ENCODE measurements at places on chromosomes 11 and 22. TPM values are rescaled to one million over a fixed set of nuclear protein-coding genes. Genes with fewer than 3 reads are reported as not detected.

The CHRDL2 gene
- not detected for total RNA-seq

The CABP4 gene
- not detected for total RNA-seq

The PRR33 gene
- not detected for total RNA-seq

The ARVCF gene
- 55.3 TPM for total RNA-seq

The GAB4 gene
- not detected for total RNA-seq

The RNASEH2C gene
- total RNA-seq, result 51.7 TPM

The HEPN1 gene
- not detected for total RNA-seq

The C11orf87 gene
- total RNA-seq, result 0.33 TPM

DNA sequence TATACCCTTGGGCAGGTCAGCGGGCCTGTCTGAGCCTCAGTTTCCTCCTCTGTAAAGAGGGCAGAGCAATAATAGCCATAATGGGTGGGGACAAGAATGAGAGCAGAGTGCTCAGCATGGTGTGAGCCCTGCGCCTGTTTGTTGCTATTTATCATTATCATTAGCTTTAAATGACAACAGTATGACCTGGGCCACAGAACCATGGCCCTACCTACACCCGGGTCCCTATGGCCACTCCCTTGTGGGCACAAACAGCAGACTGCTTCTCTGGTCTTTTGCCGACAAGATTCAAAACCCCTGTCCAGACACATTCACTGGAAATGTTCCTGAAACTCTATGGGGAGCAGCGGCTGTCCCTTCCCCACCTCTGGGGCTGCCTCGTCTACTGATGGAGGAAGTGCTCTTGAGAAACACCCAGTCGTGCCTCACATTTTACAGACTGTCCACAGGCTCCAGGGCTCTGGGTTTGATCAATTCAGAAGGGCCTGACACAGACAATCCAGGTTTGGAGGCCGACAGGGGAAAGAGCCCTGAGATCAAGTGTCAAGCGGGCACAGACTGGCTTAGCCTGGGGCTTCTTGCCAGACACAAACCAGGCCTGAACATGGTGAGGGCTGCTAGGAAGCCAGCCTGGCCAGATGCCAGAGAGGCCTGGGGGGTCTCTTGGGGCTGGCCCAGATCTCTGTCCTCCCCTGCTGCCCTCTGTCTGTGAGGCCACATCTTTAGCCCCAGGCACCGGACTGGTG is 112.5 kb upstream of the CD82 start:
- no peak overlapping the region for H3K27ac ChIP-seq
- H3K4me3 ChIP-seq, result no peak overlapping the region

- no peak for DNase-seq
- peak overlapping the region; percentile 7 for H3K27ac ChIP-seq
- H3K27me3 ChIP-seq, result peaks cover 3% of the 10 kb centered on the region
Observed at GRCh38 chr11:40186437-40187263, 1272.8 kb downstream of the LRRC4C start.

DNA sequence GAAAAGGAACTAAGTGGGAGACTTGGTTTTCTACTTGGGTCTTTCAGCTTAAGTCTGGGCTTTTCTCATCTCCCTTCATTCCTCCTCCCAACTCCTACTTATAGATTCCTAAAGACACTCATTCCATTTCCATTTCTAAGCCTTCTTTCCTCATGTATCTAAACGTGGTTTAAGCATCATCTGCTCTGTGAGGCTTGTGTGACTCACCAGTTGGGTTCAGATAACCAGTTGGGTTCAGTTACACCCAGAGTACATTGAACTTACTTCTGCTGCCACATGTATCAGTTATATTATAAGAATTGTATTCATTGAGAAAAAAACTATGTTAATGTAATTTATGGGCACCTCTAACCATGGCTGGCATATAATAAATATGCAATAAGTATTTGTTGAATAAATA is 831.2 kb upstream of the CCDC90B start:
- H3K27ac ChIP-seq, result no peak overlapping the region
- H3K36me3 ChIP-seq, result no peaks in the 10 kb centered on the region
- DNase-seq, result no peak

- no peaks in the 10 kb centered on the region for H3K27me3 ChIP-seq
- no peak overlapping the region for H3K27ac ChIP-seq
- no peak overlapping the region for H3K4me3 ChIP-seq
Observed at GRCh38 chr11:2576549-2576948, 123.2 kb downstream of the KCNQ1OT1 start.

GRCh38 chr11:88790182-88790581 is 275.6 kb downstream of the GRM5 start:
- peaks cover 18% of the 10 kb centered on the region for H3K27me3 ChIP-seq
- DNase-seq, result no peak
- H3K4me3 ChIP-seq, result no peak overlapping the region
- no peaks in the 10 kb centered on the region for H3K4me1 ChIP-seq

- peak overlapping the region; percentile 82 for H3K27ac ChIP-seq
- peaks cover 26% of the 10 kb centered on the region for H3K4me1 ChIP-seq
- H3K27me3 ChIP-seq, result no peaks in the 10 kb centered on the region
- H3K36me3 ChIP-seq, result peaks cover 31% of the 10 kb centered on the region
Observed at GRCh38 chr22:40258501-40258915, 80.8 kb downstream of the TNRC6B start.

DNA sequence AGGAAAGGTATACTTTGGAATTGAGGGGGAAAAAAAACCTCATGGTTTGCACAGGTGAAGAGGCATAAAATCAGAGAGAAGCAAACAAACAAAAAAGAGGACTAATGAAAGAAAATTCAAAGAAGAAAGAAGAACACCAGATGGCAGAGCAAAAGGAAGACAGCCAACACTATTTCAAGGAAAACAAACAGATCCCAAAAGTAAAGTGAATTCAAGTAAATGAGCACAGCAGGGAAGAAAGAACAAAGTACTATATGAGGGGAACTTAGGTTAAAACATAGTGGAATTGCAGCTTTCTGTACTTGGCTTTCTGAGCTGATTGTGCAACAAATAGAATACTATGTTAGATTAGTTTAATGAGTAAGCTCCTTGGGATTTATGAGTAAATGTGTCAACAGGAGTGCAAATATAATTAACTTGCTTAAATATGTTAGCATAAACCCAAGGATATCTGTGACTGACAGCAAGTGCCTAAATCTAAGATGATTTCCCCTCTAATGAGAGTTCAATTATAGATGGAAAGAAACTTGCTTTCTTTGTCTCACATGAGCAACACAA is 404.6 kb upstream of the CNTN5 start:
- no peak overlapping the region for H3K4me3 ChIP-seq
- H3K27me3 ChIP-seq, result no peaks in the 10 kb centered on the region
- no peaks in the 10 kb centered on the region for H3K36me3 ChIP-seq
- DNase-seq, result no peak

- peak overlapping the region; percentile 39 for H3K27ac ChIP-seq
- no peaks in the 10 kb centered on the region for H3K36me3 ChIP-seq
- no peaks in the 10 kb centered on the region for H3K27me3 ChIP-seq
- no peak overlapping the region for H3K4me3 ChIP-seq
Observed at GRCh38 chr11:73157101-73158010, 15.2 kb upstream of the FCHSD2 start.

DNA sequence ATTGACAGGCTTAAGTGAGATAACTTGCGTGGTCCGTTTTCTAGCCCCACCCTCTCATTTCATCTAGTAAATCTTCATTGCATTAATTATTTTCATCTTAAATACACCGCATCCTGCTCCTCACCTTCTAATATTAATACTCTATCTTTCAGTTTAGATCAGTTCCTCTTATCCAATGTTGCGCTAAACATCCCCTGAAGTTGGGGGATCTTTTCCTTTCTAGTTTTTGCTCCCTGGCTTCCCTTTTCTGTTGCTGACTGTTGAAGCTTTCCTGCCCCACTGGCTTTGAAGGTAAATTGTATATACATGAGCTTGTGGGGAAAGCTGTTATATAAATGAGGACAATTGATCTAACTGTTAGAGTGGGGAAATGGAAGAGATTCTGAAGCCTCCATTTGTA is 7.2 kb downstream of the CAT start:
- H3K27me3 ChIP-seq, result no peaks in the 10 kb centered on the region
- H3K4me1 ChIP-seq, result peaks cover 22% of the 10 kb centered on the region
- no peak for DNase-seq
- no peak overlapping the region for H3K27ac ChIP-seq

GRCh38 chr11:78641541-78641940 is 66.9 kb upstream of the NARS2 start:
- no peak overlapping the region for H3K4me3 ChIP-seq
- peaks cover 6% of the 10 kb centered on the region for H3K4me1 ChIP-seq
- H3K36me3 ChIP-seq, result no peaks in the 10 kb centered on the region
- DNase-seq, result no peak

DNA sequence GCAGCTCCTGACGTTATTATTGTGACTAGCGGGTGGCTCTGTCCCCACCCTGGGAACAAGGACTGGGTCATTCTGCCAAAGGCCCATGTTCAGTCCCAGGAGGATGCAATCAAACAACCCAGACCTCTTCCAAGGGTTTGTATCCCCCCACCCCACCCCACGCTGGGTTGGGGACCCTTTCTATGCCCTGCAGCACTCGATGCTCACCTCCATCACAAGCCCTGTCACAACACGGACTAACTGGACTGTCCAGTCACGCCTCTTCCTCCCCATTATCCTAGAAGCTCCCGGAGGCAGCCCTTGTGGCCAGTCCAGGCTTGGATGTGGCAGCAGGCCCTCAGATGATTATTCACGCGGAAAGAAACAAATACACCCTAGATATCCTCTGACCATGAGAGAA is 3.7 kb downstream of the SHANK2 start:
- H3K4me3 ChIP-seq, result peak overlapping the region; percentile 87
- peaks cover 52% of the 10 kb centered on the region for H3K4me1 ChIP-seq
- no peak for DNase-seq
- H3K36me3 ChIP-seq, result peaks cover 4% of the 10 kb centered on the region

- no peaks in the 10 kb centered on the region for H3K27me3 ChIP-seq
- H3K36me3 ChIP-seq, result peaks cover 1% of the 10 kb centered on the region
- DNase-seq, result no peak
- H3K27ac ChIP-seq, result no peak overlapping the region
- no peak overlapping the region for H3K4me3 ChIP-seq
- peaks cover 11% of the 10 kb centered on the region for H3K4me1 ChIP-seq
Observed at GRCh38 chr11:95123556-95123955, 33.9 kb downstream of the ENDOD1 start.

GRCh38 chr11:83310718-83311117 is 24.6 kb upstream of the CCDC90B start:
- H3K36me3 ChIP-seq, result no peaks in the 10 kb centered on the region
- H3K4me1 ChIP-seq, result no peaks in the 10 kb centered on the region
- no peak for DNase-seq
- H3K27ac ChIP-seq, result no peak overlapping the region

DNA sequence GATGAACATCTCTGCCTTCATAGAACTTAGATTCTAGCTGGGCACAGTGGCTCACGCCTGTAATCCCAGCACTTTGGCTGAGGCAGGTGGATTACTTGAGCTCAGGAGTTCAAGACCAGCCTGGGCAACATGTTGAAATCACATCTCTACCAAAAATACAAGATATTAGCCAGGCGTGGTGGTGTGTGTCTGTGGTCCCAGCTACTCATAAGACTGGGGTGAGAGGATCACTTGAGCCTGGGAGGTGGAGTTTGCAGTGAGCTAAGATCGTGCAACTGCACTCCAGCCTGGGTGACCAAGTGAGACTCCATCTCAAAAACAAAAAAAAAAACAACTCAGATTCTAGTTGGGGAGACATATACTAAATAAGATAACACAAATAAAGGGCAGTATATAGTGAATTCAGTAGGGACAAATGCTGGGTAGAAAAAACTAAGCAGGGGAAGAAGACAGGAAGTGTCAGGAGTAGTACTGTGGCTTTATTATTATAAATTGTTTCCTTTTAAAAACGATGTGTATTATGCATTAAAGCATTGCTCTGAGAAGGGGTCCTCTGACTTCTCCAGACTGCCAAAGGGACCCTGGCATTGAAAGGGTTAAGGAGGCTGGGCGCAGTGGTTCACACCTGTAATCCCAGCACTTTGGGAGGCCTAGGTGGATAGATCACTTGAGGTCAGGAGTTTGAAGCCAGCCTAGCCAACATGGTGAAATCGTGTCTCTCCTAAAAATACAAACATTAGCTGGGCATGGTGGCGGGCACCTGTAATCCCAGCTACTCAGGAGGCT is 46.7 kb downstream of the PACS1 start:
- H3K36me3 ChIP-seq, result no peaks in the 10 kb centered on the region
- DNase-seq, result no peak
- H3K27ac ChIP-seq, result no peak overlapping the region
- H3K4me3 ChIP-seq, result no peak overlapping the region
- no peaks in the 10 kb centered on the region for H3K27me3 ChIP-seq
- H3K4me1 ChIP-seq, result peaks cover 55% of the 10 kb centered on the region

- H3K27ac ChIP-seq, result no peak within 1 kb of the TSS
- no peak within 1 kb of the TSS for H3K4me3 ChIP-seq
- H3K27me3 ChIP-seq, result peaks cover 47% of the 10 kb centered on the region
- H3K36me3 ChIP-seq, result no peaks in the 10 kb centered on the region
- DNase-seq, result no peak
Observed at GRCh38 chr22:26617271-26618199, at the start of gene CRYBB1. CRYBB1 (minus strand) TSS chr22:26618027; CDS start chr22:26616319, 1,708 bp downstream.

DNA sequence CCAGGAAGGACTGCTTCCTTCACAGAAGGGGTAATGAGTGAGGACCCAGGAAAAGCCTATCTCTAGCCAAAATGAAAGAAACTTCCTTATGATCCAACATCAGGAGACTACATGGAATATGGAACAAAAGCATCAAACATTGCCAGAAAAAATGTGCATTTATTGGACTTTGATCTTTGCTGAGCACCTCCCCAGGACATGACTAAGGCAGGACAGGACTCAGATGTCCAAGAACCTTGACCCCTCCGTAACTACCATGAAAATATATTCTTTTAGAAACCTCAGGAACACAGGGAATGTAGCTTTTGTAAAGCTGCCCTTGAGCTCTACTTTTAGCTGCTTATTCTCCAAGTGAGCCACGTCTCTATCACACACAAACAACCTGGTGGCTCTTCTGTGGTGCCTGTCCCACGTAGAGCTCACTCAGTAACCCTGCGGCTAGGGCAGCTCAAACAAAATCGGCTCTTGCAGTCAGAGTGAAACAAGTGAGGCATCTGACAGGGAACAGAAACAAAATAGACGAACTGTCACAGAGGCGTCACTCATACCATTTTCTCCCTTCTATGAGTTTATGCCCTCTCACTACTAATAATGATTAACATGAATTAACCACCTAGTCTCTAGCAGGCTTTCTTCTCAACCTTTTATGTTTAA is 471.5 kb upstream of the API5 start:
- no peak for DNase-seq
- no peak overlapping the region for H3K4me3 ChIP-seq
- no peak overlapping the region for H3K27ac ChIP-seq
- H3K27me3 ChIP-seq, result no peaks in the 10 kb centered on the region

GRCh38 chr11:62463121-62463542 is 44.3 kb downstream of the SCGB1A1 start:
- no peak for DNase-seq
- no peaks in the 10 kb centered on the region for H3K27me3 ChIP-seq
- peaks cover 4% of the 10 kb centered on the region for H3K4me1 ChIP-seq

GRCh38 chr11:47160753-47161133 is 15.9 kb downstream of the ARFGAP2 start:
- DNase-seq, result no peak
- H3K4me1 ChIP-seq, result no peaks in the 10 kb centered on the region
- peaks cover 5% of the 10 kb centered on the region for H3K36me3 ChIP-seq
- H3K27ac ChIP-seq, result no peak overlapping the region
- no peaks in the 10 kb centered on the region for H3K27me3 ChIP-seq

- H3K27me3 ChIP-seq, result no peaks in the 10 kb centered on the region
- no peak overlapping the region for H3K4me3 ChIP-seq
- no peak for DNase-seq
Observed at GRCh38 chr11:95515371-95515770, 274.2 kb downstream of the FAM76B start.

Data from type B pancreatic cell (in vitro differentiated cells).